Dermis lymphatic vessel endothelial cell (primary cell): ENCODE measurements at places on chromosomes 5 and 9. TPM values are rescaled to one million over a fixed set of nuclear protein-coding genes. Genes with fewer than 3 reads are reported as not detected.

The ESM1 gene
- total RNA-seq, result 125 and 485 TPM in 2 replicates

The PDCD1LG2 gene
- total RNA-seq, result 0.34 and 0.54 TPM in 2 replicates

The TAF11L2 gene
- total RNA-seq, result not detected in 2 replicates

The IL5 gene
- total RNA-seq, result not detected in 2 replicates

The UBLCP1 gene
- total RNA-seq, result 9.6 and 16.8 TPM in 2 replicates

The GTF3C4 gene
- total RNA-seq, result 12.0 and 14.3 TPM in 2 replicates

The TPRN gene
- 2.3 and 3.4 TPM in 2 replicates for total RNA-seq

The FAM170A gene
- not detected in 2 replicates for total RNA-seq

The TAF11L11 gene
- not detected in 2 replicates for total RNA-seq

The RGMB gene
- 8.2 and 10.5 TPM in 2 replicates for total RNA-seq

The RMND5B gene
- total RNA-seq, result 27.1 and 28.0 TPM in 2 replicates

The NDUFA8 gene
- 29.9 and 38.8 TPM in 2 replicates for total RNA-seq
